Substantia nigra (tissue), 51 donors: ENCODE measurements at places on chromosomes 16 and 17.
A peak's percentile ranks its signal among the peaks of the same experiment; 100 is the strongest.

- no peak for DNase-seq
Measured at GRCh38 chr17:66948061-66948750, 16.3 kb upstream of the CACNG4 start.

GRCh38 chr16:71769222-71769621 lies 39.4 kb downstream of the AP1G1 start:
- no peak for DNase-seq

DNA sequence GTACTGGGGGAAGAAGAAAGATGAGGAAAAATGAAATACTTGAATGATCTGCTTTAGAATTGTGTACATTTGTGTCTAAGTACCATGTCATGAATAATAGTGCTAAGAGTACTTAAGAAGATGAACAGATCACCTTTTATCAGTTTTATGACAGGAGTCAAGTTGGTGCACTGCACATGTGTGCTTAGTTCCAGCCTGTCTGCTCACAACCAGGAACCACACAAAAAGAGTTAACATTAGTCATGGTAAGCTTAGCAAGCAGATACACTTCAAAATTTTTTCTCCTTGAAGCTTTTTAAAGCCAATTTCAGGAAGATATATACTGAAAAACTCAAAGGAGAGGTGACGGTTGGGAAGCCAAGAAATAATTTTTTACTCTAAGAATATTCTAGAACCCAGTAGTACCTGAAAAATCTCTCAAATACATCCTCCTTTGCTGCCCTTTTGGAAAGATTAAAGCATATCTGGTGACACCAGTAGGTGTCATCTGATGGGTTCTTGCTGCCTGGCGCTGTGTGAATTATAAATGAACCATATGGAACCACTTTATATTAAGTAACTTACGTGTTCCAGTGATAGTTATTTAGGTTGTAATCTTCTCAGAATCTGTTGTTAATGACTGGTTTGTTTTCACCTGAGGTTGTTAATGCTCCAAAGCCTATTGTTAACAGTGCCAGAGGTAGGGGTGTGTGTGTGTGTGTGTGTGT lies 93.4 kb downstream of the MSI2 start:
- DNase-seq: no peak

DNA sequence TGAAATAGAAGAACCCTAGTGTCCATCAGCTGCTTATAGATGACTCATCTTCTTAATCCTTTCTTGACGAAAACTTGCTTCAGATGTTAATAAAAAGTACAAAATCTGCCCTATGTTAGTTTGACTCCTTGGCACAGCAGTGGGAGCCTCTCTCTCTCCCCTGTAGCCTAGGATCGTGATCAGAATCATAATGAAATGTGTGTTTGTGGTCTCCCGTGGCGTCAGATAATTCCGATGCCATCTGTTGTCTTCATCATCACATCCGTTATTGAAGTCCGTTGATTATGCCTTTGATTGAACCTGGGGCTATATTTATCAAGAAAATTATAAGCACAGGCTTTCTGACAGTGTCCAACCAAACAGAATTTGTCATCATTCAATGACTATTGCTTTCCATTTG lies 102.5 kb downstream of the BMERB1 start:
- no peak for DNase-seq

- DNase-seq: no peak
Measured at GRCh38 chr16:85733155-85733838, 17.6 kb downstream of the C16orf74 start.

DNA sequence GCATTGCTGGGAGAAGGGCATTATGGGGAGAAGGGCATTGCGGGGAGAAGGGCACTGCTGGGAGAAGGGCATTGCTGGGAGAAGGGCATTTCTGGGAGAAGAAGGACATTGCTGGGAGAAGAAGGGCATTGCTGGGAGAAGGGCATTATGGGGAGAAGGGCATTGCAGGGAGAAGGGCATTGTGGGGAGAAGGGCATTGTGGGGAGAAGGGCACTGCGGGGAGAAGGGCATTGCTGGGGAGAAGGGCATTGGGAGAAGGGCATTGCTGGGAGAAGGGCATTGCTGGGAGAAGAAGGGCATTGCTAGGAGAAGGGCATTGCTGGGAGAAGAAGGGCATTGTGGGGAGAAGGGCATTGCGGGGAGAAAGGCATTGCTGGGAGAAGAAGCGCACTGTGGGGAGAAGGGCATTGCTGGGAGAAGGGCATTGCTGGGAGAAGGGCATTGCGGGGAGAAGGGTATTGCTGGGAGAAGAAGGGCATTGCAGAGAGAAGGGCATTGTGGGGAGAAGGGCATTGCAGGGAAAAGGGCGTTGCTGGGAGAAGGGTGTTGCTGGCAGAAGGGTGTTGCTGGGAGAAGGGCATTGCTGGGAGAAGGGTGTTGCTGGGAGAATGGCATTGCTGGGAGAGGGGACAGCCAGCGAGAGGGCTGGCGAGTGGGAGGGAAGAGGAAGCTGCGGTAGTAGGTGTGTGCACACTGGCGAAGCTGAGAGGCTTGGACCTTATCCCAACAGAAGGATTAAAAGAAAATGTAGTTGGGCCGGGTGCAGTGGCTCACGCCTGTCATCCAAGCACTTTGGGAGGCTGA lies 4.6 kb upstream of the PYDC1 start:
- DNase-seq: no peak

DNA sequence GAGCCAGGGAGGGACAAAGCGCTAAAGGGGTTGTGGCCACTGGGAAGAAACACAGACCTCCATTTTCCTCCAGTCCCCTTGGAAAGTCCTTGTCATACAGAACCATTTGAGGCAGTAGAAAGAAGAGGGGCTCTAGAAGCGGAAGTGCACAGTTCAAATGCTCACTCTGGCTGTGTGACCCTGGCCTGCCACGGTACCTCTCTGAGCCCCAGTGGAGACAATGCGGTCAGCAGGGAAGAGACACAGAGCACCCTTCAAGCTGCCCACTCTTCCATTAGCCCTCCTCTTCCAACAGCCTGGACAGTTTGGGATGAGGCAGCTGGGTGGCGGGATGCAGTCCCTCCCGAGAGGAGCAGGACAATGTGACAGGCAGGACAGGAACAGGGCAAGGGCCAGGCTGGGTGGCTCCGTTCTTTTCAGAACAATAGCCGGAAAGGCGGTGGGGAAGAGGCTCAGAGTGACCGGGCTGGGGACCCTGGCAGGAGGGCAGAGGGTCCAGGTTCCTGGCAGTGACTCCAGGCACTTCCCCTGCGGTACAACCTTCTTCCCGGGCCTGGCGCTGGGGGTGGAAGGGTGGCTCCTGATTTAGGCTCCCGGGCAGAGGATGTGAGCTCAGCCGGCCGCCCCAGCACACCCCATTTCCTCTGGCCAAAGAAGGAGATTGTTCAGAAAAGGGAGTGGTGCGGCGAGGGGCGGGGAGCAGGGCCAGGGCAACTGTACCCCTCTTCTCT lies 5.6 kb downstream of the CASKIN2 start:
- no peak for DNase-seq

DNA sequence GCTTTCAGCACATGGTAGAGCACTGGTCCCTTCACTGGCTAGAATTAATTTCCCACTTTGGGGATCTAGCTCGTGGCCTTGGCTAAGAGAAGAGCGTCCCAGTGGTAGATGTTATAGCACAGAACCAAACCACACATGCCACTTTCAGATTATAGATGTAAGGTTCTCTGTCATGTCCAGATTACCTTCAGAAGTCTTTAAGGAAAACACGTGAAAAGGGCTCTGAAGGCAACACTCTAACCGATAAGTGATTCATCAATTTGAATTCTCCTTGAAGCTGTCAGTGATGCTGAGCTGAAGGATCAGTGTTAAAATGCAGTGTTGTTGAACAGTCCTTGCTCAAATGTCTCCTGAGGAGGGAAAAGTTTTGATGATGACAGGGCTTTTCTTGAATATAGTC lies 43.5 kb upstream of the VPS4A start:
- DNase-seq: no peak

DNA sequence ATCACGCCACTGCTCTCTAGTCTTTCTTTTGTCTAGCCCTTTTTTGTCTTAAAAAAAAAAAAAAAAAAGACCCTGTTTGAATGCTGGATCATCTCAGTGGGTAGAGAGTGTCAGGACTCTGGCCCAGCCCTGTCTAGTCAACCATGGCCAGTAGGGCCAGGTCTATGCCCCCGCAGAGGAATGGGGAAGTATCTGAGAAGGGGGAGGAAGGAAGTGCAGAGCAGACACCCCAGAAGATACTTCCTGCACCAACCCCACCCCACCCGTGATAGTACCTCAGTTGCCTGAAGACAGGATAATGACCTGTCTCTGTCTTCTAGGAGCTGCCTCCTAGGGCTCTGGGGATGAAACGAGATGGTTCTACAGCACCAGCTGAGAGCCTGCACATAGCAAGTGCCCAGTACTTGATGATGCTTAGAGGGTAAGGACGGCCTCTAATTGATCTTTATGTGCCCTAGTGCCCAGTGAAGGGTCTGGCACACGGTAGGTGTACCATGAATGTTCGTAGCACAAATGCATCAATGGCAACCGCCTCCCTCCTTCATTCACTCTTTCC lies 55.4 kb downstream of the ABAT start:
- DNase-seq: no peak

DNA sequence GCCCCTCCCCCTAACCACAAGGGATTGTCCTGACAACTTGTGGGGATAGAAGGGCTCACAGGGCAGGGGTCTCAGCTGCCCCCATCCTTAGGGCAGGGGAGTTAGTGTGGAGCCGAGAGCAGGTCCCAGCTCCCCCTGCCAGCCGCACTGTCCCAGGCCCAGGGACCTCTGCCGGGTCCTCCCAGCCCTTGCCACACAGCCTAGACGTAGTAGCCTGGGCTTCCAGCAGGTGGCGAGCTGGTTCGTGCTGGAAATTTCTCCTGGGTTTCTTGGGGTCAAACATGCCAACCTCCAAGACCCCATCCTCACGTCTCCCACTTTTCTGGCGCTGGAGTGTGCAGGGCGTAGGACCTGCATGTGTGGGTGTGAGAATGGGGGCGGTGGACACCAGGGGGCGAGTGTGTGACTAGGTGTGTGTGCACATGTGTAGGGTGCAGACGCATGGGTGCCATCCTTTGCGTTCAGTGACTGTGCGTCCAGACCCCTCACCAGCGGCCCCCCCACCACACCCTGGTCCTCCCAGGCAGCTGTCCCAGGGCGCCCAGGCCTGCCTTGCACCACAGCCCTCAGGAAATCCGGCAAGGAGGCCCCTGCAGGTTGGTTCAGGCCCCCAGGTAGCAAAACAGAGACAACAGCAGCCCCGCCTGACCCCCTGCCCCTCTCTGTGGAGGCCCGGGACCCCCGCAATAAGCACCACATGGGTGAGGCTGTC lies 29.5 kb downstream of the SBK1 start:
- DNase-seq: peak; percentile 11

DNA sequence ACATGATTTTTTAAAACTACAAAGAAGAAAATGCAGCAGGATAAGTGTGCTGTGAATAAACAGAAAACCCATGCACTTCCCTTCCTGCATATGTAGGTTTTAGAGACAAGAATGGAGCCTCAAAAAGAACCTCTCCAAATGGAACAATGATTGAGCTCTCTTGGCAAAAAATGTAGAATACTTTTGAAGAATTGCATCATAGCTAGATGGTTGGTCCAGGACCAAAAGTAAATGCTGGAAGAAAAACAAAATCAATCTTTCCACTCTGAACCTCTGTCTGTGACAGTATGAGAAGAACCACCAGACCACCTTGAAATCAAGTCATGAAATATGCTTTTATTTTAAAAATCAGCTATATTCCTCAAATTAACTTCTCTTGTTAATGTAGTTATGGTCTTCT lies 17.5 kb downstream of the HELZ start:
- DNase-seq: no peak

GRCh38 chr17:2688351-2689342 lies 22.9 kb downstream of the CLUH start:
- DNase-seq: no peak

- no peak for DNase-seq
Measured at GRCh38 chr17:6488008-6488539, 43.8 kb downstream of the PIMREG start.

DNA sequence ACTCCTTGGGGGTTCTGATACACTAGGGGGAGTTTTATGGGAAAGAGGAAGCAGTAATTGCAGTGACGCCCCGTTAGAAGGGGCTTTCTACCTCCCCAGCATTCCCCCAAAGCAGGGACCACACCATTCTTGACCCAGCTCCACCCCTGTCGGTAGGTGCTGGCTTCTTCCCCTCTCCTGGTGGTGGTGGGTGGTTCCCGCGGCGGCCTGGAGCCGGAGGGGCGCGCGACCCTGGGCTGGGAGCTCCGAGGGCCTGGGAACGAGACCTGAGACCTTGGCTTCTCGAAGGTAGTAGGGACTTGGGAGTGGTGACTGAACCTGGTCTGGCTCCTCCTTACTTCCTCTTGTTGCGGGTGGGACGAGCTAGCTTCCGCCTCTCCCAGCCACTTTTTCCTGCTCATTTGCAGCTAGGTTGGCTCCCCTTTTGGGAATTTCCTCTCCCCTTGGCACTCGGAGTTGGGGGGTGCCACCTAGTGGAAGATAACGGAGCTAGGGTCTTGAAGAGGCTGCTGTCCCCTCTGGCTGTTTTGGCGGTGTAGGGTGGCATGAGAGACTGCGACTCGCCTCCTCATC lies 438 bp downstream of the GRN start:
- peak; percentile 67 for DNase-seq

DNA sequence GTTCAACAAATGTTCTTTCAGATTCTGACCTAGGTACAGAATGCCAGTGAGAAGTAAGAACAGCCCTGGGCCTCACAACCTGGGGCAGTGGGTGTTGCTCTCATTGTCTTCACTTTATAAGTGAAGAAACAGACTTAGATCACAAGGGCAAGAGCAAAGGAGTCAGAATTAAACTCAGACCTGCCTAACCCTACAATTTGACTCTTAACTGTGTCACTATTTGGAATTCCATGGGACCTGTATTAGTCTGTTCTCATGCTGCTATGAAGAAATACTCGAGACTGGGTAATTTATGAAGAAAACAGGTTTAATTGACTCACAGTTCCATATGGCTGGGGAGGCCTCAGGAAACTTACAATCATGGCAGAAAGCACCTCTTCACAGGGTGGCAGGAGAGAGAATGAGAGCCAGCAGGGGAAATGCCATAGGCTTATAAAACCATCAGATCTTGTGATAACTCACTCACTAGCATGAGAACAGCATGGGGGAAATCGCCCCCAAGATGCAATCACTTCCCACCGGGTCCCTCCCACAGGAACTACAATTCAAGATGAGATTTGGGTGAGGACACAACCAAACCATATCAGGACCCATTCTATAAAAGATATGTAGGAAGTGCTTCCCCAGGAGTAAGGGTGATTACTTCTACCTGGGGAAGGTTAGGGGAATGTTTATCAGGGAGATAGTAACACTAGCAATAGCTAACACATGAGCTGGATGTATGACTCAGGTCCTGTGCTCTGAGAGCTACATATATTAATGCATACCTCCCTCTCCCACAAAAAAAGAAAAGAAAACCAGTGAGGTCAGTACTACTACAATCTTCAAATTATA lies 270.1 kb downstream of the SOX9 start:
- DNase-seq: no peak

- DNase-seq: no peak
Measured at GRCh38 chr17:78665387-78665951, 88.3 kb upstream of the DNAH17 start.

DNA sequence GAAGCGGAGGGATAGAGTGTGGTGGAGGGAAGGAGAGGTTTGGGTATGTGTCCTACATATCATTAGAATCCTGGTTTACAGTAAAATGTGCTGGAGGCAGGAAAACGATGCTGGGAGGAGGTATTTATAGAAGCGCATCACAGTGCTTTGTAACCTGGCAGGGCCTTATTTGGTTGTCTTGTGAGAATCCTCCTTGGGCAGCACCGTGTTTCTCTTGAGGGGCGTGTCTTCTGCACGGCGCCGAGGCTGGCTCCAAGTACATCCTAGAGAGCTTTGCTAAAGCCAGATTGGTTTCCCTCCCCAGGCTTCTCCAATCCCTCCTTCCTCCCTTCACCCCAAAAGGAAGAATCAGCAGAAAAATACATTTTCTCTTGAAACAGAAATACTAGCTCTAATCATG lies 24.4 kb downstream of the CACNG5 start:
- no peak for DNase-seq
